HTR-8/SVneo (cell line): ENCODE measurements at places on chromosomes 5 and 9.

DNA sequence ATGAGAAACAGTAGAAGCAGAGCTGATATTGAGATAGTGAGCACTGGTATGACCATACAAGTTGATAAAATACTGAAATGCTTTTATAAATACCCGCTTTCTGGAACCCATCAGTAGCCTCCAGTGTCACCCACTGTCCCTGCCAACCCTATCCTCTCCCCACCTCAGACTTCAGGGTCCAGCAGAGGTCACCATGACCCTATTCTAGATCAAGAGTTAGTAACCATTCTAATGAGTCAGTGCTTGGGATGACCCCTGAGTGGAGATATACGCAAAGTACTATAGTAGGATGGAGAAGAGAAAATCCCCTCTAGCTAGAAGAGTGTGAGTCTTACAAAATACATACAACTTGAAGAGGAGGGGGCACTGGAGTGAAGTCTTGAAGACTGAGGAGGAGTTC lies 297.9 kb upstream of the BRINP1 start:
- DNase-seq: no peak

GRCh38 chr9:127444283-127444920 lies 6.8 kb downstream of the RPL12 start:
- DNase-seq: no peak

DNA sequence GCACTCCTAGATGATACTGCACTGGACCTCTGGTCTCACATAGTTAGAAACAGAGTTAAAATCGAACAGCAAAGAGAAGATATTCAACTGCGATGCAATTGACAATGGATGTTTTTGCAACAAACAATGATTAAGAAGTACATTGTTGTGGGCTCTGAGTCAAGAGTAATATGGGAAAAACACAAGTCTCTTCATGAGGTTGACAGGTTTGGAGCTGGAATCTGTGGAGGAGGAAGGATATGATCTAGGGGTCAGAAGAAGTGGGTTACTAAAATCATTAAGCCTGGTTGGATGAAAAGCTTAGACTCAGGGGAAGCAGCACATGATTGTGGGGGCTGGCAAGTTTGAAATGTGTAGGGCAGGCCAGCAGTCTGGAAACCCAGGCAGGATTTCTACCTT lies 53.1 kb downstream of the PDCD1LG2 start:
- DNase-seq: no peak

GRCh38 chr5:117082977-117083376 lies 508.4 kb upstream of the SEMA6A start:
- DNase-seq: no peak

- no peak for DNase-seq
Measured at GRCh38 chr5:140005145-140005591, 37.9 kb downstream of the NRG2 start.

DNA sequence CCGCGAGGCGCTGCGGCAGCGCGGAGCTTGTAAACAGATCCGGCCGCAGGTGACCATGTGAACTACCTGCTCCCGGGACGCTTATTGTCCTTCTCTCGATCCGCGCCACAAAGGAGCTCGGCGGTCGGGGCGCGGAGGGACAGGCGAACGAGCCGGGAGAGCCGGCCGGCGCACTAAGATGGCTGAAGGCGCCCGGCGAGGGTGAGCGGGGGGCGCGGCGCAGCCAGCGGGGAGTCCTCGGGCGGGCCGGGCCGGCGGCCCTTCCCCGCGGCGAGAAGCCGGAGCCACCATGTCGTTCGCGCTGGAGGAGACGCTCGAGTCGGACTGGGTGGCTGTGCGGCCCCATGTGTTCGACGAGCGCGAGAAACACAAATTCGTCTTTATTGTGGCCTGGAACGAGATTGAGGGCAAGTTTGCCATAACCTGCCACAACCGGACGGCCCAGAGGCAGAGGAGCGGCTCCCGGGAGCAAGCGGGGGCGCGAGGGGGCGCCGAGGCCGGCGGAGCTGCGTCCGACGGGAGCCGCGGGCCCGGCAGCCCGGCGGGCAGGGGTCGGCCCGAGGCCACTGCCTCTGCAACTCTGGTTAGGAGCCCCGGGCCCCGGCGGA lies 535 bp downstream of the JMY start:
- no peak for DNase-seq

GRCh38 chr5:141319699-141320098 lies 885 bp downstream of the TAF7 start:
- no peak for DNase-seq

DNA sequence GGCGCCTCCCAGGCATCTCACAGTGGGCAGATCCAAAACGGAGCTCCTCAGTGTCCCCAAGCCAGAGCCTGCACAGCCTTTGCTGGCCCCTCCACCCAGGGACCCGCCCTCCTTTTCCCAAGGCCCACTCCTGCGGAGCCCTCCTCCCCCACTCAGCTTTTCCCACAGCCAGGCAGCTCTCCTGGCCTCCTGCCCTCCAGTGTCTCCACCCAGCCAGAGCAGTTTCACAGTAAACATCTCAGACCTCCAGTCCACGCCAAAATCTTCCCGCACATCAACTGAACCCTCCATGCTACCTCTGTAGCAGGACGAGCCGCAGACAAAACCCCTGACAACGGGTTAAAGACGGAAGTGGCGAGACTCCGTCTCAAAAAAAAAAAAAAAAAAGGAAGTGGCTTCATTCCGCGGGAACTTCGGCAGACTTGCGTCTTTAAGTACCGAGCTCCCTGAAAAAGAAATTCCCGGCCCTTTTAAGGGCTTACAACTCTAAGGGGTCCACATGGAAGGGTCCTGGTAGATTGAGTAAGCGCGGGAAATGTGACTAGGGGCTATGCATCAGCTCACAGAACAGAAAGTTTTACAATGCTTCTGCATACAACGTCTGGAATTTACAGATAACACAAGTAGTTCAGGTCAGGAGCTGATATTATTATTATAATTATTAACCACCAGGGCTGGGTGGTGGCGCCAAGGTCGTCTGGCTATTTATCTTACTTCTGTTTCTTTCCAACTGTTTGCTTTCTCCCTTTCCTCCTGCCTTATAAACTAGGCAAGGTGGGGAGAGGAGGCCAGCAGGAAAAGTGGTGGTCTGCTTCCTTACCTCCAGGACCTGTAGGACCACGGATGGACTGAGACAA lies 11.4 kb upstream of the GRIN1 start:
- DNase-seq: no peak

DNA sequence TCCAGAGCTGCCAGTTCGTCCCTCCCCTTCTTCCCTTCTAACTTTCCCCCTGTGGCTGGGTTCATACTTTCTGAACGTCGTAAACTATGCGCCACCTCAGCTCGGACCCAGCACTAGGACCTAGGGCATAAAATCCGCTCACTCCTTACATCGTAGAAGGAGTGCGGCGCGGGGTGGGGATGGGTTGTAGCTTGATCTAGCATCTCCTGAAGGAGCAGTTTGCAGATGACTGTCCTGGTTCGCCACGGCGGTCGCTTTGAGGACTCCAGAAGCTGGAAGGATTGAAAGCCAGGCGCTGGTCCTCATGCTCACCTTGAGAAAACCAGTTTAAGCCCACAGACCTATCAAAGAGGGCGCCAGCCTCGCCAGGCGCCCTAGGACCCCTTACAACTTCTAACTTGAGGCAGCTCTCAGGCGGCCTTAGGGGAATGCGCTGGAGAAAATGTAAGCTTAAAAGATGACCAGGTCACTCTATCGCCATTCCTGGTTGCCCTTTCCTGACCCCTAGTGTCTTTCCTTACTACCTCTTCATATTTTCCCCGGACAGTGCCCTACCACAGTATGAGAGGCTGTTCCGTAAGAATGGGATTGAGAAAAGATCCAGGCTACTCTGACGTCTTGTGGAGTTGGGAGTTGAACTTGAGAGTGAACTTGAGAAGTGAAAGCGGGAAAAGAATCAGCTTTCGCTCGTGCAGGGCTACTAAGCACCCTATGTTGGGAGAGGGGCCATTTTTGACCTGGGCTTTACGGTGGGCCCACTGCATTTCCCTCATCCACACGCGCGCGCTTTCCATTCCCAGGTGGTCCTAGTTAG lies 2.8 kb downstream of the RORB start:
- no peak for DNase-seq

- DNase-seq: peak; percentile 86
Measured at GRCh38 chr5:134503088-134503936, 22.2 kb upstream of the JADE2 start.

DNA sequence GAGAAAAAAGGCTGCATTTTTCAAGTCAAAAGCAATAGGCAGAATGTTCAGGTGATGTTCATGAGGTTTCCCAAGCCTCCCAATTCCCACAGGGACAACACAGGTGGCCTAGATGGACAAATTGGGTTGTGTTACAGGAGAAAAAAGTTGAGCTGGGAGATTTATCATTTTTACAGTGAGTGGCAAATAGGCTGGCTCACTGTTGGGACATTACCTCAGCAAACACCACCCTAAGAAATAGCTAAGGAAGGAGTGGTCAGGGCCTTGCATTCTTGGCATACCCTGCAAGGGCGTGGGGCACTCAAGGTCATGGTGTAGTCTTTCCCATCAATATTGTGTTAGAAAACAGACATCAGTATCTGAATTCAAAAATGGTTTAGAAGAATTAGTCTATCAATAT lies 23.3 kb upstream of the CPLANE1 start:
- peak; percentile 92 for DNase-seq

DNA sequence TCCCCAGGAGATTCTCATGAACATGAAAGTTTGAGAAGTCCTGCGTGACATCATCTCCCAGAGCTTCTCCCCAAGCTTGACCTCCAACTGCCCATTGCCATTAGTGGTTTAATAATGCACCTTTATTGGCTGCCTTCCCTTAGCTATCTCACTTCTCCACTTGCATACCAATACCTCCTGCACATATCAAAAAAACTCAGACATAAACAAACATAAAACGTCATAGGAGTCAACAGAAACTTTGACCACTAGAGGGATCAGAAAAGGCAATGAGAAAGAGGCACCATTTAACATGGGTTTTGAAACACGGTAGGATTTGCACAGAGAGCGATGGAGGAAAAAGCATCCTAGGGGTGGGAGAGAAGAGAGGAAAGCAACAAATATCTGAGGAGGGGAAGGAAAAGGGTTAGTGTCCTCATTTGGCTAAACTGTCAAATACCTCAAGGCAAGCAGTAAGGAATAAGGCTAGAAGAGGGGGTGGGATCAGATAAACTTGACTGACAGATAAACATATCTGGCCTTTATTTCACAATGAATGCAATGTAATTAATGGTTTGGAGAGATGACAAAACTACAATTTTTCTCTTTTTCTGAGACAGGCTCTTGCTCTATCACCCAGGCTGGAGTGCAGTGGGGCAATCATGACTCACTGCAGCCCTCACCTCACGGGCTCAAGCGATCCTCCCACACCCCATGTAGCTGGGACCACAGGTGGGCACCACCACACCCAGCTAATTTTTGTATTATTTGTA lies 27.0 kb downstream of the GNAQ start:
- no peak for DNase-seq

GRCh38 chr5:14757850-14758249 lies 93.3 kb downstream of the OTULIN start:
- DNase-seq: no peak

- no peak for DNase-seq
Measured at GRCh38 chr9:127130661-127131538, 8.5 kb upstream of the ANGPTL2 start.

DNA sequence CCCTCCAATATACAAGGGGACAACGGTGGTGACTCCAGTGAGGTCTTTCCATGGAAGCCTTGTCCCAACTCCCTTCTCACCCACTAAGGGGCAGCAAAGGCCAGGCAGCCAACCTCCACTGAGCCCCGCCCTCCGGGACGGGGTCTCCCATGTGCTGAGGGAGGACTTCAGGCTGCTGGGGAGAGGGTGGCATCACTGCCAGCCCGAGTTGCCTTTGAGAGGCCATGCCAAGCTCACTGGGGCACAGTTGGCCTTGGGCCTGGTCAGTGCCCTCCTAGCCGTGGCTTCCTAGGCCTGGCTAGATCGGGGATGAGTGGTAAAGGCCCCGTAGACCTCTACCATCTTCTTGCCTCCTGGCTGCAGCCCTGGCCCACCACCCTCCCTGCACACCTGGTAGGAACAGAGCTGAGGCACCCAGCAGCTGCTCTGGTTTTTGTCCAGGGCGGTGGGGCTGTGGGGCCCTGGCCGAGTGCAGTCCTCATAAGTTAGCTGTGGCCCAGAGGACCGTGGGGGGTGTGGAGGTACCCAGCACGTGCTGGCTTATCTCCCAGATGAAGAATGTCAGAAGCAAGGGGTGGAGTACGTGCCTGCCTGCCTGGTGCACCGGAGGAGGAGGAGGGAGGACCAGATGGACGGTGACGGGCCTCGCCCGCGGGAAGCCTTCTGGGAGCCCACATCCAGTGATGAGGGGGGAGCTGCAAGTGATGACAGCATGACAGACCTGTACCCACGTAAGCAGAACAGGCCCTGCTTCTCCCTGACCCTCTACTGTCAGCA lies 3.2 kb downstream of the SURF2 start:
- no peak for DNase-seq

GRCh38 chr9:92030367-92030766 lies 80.3 kb upstream of the ROR2 start:
- DNase-seq: no peak

DNA sequence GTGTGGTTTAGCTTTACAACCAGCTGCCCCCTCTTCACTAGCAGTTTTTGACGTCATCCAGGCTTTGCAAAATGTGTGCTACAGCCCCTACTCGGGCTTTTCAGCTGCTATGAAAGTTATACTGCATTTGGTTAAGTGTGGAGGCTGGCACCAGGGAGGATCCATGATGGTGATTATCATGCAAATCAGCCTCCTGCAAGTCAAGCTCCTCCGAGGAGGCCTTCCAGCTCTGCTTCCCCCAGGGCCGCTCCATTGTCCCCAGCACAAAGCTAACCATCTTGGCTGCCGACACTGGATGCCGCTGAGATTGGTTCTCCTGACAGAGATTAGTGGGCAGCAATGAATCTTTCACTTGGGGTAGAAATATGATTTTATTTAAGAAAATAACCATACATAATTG lies 159.6 kb downstream of the NR2F1-AS1 start:
- DNase-seq: no peak

GRCh38 chr9:25677301-25678146 lies 720 bp downstream of the TUSC1 start:
- peak; percentile 38 for DNase-seq

- no peak for DNase-seq
Measured at GRCh38 chr9:115531410-115532125, 413.6 kb upstream of the TNC start.

- DNase-seq: no peak
Measured at GRCh38 chr9:135980926-135981630, 19.9 kb upstream of the UBAC1 start.

GRCh38 chr5:11584017-11584416 lies 320.2 kb downstream of the CTNND2 start:
- no peak for DNase-seq

DNA sequence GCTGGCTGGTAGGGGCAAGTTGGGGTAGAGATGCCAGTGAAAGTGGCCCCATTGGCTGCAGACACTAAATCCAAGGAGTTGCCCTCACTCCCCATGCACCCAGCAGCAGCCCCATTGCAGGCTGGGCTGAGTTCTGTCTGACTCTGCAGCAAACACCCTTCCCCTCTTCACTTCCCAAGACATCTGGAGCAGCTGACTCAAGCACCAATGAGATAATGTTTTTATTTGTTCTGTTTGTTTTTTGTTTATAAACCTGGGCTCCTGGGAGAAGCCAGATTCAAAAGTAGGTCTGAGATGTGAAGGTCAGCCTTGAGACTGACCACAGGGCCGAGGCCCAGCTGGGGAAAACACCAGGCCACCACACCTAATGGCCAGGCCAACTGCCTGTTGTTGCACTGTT lies 545.9 kb upstream of the KLF4 start:
- no peak for DNase-seq
